ENCODE measurements at places on chromosomes 16 and 17. TPM values are rescaled to one million over a fixed set of nuclear protein-coding genes. Genes with fewer than 3 reads are reported as not detected.

SDR42E1 gene
- 6.9 TPM for total RNA-seq

- no peak for DNase-seq
Measured at GRCh38 chr17:19456016-19456927, 45.2 kb downstream of the RNF112 start.

DNA sequence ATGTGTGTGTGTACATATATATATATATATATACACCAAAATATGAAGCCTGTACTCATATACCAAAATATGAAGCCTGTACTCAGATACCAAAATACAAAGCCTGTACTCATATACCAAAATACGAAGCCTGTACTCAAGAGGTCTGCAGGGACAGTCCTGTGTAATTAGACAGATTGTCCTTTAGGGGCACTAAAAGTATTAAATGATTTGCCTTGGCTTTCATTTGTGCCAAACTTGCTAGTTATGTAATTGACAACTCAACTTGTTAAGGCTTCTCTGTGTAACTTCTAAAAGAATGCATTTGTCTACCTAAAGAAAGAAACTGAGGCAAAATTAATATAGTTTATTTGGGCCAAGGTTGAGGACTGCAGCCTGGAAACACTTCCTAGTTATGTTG, 30.8 kb upstream of the DHX40 start:
- DNase-seq, result no peak

DNA sequence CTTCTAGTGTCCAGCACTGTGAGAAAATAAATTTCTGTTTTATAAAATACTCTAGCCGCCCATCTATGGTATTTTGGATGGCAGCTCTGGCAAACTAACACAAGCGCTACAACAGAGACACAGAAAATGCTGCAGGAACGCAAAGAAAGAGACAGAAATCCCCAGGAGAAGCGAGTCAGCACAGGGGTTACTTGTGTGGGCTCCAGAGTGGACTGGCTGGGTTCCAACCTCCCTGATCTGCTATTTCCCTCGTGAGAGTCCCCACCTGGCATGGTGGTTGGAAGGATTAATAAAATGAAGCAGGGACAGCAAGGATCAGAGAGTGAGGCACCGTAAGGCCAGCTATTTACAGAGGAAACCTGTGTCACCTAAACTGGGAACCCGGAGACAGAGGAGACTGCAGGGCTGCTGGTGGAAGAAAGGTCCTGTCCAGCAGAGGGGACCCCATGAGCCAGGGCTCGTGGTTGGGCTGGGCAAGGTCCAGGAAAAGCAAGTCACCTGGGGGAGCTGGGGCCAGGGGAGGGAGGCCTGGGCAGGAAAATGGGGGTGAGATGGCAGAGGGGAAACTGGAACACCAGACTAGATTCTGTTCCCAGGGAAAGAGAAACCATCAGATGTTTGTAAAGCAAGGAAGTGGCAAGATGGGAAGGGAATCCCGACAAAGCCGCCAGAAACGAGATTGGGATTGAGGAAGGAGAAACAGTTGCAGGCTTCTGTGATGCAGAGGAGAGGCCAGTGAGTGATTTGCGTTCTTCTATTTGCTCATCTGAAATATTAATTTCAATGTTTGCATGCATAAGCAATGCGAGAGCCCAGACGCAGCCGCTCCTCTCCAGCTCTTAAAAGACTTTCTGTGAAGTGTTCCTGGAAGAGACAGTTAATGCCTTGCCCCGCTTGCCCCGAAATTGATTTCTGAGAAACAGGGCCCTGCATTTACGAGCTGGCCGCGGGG, 63.0 kb upstream of the TEKT3 start:
- DNase-seq, result no peak

- no peak for DNase-seq
Measured at GRCh38 chr17:34066528-34066927, 188.6 kb upstream of the CCL2 start.

GRCh38 chr17:66422186-66422585, 119.8 kb downstream of the PRKCA start:
- no peak for DNase-seq
